Left lobe of liver (tissue), 2 donors: ENCODE measurements at places on chromosomes 1 and 21. TPM values are rescaled to one million over a fixed set of nuclear protein-coding genes. Genes with fewer than 3 reads are reported as not detected.

The C8A gene
- 302 TPM for total RNA-seq

The ZFP69 gene
- total RNA-seq: 1.1 TPM

The DENND2C gene
- total RNA-seq: 4.7 TPM

The PATJ gene
- 33.4 TPM for total RNA-seq

The CENPL gene
- total RNA-seq: 1.1 TPM

The CELA3A gene
- 13.4 TPM for total RNA-seq

The CENPF gene
- 1.1 TPM for total RNA-seq

The RPTN gene
- total RNA-seq: not detected

The RSPH1 gene
- total RNA-seq: 0.33 TPM

The SLC26A9 gene
- 0.05 TPM for total RNA-seq

The C1orf74 gene
- total RNA-seq: 1.3 TPM

The PCP4 gene
- total RNA-seq: not detected

The SAMD13 gene
- total RNA-seq: 0.23 TPM

The KRTAP19-1 gene
- total RNA-seq: not detected

The KAZN gene
- 4.4 TPM for total RNA-seq

GRCh38 chr1:90591970-90592356 lies 125.1 kb downstream of the BARHL2 start:
- no peak for DNase-seq

- no peak for DNase-seq
Observed at GRCh38 chr21:17784604-17785402, 34.4 kb downstream of the C21orf91 start.

GRCh38 chr1:177687544-177687943 lies 282.3 kb downstream of the SEC16B start:
- no peak for DNase-seq

DNA sequence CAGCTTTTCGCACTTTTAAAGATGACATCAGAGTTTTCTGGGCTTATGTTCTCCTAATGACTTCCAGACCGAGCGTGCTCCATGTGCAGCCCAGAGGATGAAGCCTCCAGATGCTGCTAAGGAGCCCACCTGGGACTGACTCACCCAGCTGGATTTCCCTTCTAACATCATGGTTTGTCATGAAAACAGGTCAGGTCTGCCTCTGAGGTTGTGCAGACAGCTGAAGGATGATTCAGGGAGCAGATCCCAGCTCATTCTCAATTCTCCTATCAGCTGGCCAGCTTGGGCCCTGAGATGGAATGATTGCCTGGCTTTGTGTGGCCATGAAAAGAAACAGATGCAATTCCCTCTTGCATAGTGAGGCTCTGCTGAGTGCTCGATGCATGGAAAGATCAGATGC lies 123.9 kb upstream of the DUSP10 start:
- no peak for DNase-seq

DNA sequence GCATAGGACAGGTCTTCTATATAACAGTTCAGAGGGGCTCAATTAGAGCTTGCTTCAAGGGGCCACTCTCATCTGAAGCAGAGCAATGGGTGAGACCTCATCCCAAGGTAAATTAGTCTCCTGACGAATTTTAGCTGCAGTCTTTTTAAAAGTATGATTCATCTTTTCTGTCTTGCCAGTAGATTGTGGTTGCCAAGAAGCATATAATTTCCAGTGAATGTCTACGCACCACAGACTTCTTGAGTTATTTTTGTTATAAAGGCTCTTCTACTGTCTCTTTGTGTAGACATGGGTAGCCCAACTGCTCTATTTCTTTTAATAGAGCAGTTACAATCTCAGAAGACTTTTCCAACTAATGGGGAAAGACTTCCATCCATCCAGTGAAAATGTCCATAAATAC lies 108.9 kb upstream of the FMN2 start:
- DNase-seq: no peak

DNA sequence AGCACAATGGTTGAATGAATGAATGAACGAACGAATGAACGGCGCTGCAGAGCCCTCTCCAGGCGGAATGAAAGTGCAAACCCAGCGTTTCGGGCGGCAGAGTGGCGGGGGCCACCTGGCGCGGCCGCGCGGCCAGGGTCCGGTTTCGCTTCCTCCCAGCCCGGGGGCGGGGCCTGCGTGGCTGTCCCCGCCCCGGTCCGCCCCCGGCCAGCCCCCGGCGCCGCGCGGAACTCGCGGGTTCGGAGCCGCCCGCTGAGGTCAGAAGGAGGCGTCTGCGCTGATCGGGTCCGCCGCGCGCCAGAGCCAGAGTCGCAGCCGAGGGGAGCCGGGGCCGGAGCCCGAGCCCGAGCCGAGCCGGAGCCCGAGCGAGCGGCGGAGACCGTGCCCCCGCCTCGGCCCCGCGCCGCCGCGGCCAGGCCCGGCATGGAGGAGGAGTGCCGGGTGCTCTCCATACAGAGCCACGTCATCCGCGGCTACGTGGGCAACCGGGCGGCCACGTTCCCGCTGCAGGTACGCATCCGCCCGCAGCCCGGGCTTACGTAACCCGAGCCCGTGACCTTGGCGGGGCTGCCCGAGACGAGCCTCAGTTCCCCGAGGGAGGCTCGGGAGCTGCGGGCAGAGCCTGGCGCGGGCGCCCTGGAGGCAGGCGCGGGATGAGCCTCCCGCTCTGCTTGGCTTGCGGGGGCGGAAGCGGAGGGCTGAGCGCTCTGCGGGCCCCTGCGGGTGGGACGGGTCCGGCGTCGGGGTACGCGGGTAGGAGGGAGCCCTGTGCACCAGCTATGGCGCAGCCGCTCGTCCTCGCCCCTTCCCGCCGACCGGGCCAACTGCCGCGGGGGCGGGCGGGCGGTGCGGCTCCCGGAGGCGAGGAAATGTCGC lies at the start of gene PDXK:
Gene PDXK, plus strand, starts transcription at position 258 of the 876 bp plus-strand sequence. Its CDS starts 166 bp downstream, at position 424.
- DNase-seq: peak; percentile 93

DNA sequence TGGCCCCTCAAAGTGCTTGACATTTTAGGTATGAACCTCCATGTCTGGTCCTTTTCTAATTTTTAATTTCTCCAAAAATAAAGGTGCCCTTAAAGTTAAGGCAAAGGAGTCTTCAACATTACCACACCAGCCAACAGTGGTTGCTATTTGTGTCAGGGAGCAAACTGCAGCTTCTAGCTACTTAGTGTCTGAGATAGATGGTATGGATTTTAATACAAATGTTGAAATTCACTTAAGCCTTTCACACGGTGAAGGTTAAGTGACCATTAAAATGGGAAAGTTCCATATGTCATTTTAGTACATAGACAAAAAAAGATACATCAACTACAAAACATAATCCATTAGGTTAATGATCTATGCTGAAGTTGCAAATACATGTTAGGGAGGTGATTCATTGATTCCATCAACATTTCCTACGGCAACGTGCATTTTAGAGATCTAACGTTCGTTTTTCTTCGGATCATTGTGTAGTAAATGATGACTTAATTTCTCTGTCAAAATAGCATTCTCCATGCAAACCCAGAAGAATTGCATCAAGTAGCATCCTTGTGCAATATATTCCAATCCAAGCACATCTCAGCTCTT lies 48.2 kb upstream of the RGS21 start:
- DNase-seq: no peak

GRCh38 chr1:151372058-151372934 lies at the start of gene SELENBP1:
SELENBP1 (minus strand) TSS chr1:151372705; CDS start chr1:151372641, 64 bp downstream.
- DNase-seq: peak; percentile 95

DNA sequence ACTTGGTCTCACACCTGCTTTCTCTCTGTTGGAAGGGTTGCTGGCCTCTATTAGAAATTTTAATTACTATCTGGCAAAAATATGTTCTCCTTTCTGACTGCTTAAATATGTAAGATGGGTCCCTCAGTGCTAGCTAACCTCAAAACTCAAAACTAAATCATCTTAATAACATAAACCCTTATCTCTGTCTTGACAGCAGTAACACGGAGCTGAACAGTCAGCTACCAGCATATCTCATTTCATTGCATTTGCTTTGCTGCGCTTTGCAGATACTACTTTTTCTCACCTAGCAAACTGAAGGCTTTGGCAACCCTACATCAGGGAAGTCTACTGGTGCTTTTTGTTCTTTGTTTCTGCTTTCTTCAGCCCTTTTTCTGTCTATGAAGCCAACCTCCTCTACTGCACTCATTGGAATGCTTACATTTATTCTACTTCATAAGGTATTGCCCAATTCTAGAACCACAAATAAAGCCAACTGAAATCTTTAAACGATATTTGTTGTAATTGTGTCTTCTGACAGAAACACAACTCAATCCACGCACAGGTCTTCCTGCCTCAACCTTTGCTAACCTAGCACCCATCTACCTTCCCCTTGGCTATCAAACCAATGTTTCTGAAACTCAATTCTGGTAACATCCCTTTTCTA lies 95.6 kb downstream of the RERE start:
- no peak for DNase-seq

DNA sequence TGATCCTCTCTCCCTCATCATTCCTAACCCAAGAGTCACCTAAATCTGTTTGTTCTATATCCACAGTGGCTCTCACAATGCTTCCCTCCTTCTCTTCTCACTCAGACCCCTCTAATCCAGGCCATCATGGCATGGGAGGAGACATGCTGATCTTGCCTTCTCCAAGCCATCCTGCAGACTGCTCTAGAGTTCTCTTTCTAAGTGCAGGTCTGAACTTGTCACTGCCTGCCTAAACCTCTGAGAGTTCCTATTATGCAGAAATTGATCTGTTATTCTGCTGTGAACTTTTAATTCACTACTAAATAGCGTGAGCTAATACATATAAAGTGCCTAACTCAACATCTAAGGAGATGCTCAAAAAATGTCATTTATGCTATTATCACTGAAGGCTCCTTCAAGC lies 26.8 kb downstream of the LAMC2 start:
- no peak for DNase-seq

GRCh38 chr1:221856228-221857093 lies 114.6 kb upstream of the DUSP10 start:
- no peak for DNase-seq

DNA sequence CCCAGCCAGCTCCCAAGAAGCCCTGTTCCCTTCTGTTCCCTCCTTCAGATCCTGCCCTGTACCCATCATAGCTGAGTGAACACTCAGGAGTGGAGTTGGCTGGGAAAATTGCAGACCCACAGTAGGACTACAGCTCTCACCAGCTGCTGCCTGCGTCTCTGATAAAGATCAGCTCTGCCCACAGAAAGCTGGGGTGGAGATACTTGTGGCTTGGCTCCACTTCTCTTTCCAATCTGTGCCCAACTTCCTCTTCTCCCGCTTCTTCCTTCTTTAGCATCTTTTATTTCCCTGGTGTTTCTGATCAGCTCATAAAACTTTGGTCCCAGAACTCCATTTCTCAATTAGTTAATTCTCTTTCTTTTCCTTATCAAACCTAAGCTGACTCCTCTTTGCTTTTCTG lies 5.5 kb upstream of the CD1A start:
- DNase-seq: no peak

- no peak for DNase-seq
Observed at GRCh38 chr1:30609336-30609998, 113.9 kb downstream of the MATN1 start.

DNA sequence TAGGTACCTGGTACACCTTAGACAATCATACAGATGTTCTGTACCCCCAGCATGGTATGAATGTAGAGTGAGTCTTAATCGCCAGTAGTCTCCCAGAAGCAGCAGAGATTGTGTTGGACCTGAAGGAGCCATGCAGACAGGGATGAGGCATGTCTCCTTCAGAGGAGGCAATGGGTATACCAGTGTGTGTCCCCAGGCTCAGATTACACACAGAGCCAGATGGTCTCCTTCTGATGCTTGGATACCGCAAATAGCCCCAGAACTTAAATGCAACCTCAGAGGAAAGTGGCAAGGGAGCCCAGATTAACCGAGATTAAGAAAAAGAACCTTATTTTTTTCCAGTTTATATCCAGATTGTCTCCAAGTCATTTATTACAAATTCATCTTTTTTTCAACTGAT lies 96.8 kb upstream of the C21orf91 start:
- DNase-seq: no peak

DNA sequence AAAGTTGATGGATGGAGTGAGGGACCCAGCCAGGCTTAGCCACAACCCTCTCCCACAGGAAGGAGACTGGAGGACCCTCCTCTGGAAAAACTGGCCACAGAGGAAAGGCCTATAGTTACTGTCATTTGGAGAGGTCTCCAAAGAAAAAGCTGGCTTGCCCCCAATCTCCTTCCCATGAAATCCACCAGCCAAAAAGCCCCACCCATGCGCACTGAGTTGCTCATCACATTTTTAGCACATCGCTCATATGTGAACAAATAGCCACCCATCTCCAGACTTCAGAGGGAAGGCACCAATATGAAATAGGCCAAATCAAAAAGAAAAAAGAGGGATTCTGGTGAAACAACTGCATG lies 36.9 kb upstream of the QSOX1 start:
- DNase-seq: no peak

DNA sequence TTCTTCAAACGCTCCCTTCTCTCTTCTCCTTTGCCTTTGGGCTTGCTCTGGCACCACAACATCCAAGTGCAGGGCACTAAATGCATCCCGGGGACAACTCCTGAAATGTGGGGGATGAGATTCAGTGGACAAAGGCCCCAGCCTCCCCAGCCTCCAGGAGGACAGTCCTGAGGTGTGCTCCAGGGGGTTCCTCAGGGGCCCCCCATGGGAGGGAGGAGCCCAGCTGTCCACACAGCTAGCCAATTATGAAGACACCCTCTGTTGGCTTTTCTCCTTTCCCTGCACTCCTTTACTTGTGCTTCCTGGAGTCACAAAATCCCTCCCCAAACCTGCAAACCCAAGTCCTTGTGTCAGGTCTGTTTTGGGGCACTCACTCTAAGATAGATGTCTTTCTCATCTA lies 735.4 kb downstream of the PTPRU start:
- no peak for DNase-seq

- DNase-seq: peak; percentile 59
Observed at GRCh38 chr1:241531195-241532161, 700 bp upstream of the KMO start.

GRCh38 chr21:45280178-45280821 lies 7.4 kb downstream of the POFUT2 start:
- DNase-seq: peak; percentile 24

DNA sequence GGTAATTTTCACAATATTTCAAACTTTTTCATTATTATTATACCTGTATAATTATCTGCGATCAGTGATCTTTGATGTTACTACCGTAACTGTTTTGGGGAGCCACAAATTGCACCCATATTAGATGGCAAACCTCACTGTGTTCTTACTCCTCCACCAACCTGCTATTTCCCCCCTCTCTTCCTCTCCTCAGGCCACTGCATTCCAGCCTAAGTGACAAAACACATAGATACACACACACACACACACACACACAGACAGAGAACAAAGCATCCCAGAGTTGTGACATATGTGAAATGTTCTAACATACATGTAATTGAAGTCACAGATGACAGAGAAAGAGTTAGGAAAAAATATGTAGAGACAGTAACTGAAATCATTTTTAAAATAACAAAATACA lies 18.5 kb downstream of the COP1 start:
- DNase-seq: no peak

DNA sequence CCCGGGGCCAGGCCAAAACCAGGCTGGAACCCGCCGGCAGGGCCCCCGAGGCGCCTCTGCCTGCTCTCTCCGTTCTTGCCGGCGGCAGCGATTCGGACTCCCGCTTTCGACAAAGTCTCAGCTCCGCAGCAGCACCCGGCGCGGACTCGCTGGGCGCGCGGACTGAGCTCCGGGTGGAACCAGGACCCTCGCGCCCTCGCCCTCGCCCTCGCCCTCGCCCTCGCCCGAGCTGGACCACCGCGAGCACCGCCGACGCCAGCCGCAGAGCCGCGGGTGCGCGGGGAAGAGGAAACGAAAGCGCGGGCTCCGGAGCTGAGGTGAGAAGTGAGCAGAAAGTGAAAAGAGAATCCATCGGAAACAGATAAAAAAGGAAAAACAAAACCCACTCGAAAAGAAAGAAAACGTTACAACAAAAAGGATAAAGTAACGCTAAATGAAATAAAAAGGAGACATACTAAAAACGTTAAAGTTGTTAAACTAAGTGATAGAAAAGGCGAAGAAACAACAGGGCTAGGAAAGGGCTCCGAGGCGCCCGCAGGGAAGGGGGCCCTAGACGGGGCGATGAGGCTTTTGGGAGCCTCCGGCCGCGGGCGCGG lies 64.9 kb downstream of the MEF2D start:
- DNase-seq: no peak
